ENCODE measurements at places on chromosomes 2 and 18.

GRCh38 chr18:57816208-57816954 is 13.3 kb upstream of the ATP8B1 start:
- DNase-seq = no peak

- no peak for DNase-seq
These were observed 114.1 kb downstream of the EPB41L3 start for GRCh38 chr18:5429681-5430080.

- no peak for DNase-seq
These were observed 354.0 kb downstream of the CCDC85A start for GRCh38 chr2:56537756-56538155.

- no peak for DNase-seq
These were observed 20.9 kb downstream of the RAB10 start for GRCh38 chr2:26054598-26055348.

GRCh38 chr2:218816561-218817011 is 15.0 kb downstream of the PRKAG3 start:
- no peak for DNase-seq

DNA sequence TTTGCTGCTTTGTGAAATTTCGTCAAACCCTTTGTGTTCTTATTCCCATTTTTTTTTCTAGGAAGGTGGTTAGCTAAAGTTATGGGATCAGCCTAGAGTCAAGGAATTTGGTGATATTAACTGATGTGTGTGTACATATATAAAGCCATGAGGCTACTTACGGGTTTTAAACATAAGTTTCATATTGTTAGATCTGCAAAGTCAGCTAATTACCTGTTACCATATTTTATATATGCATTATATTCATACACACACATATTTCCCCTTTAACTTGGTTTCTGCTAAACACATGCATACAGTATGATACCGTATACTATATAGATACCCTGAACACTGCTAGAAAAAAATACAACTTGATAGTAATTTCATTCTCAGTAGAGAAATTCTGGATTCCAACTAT is 241.0 kb downstream of the NYAP2 start:
- no peak for DNase-seq

- peak; percentile 39 for DNase-seq
These were observed 200.5 kb upstream of the HDAC4 start for GRCh38 chr2:239601201-239601851.

- peak; percentile 43 for DNase-seq
These were observed 5.5 kb upstream of the CCDC74A start for GRCh38 chr2:131521961-131522781.

GRCh38 chr2:161223139-161223732 is 63.0 kb downstream of the TANK start:
- no peak for DNase-seq

DNA sequence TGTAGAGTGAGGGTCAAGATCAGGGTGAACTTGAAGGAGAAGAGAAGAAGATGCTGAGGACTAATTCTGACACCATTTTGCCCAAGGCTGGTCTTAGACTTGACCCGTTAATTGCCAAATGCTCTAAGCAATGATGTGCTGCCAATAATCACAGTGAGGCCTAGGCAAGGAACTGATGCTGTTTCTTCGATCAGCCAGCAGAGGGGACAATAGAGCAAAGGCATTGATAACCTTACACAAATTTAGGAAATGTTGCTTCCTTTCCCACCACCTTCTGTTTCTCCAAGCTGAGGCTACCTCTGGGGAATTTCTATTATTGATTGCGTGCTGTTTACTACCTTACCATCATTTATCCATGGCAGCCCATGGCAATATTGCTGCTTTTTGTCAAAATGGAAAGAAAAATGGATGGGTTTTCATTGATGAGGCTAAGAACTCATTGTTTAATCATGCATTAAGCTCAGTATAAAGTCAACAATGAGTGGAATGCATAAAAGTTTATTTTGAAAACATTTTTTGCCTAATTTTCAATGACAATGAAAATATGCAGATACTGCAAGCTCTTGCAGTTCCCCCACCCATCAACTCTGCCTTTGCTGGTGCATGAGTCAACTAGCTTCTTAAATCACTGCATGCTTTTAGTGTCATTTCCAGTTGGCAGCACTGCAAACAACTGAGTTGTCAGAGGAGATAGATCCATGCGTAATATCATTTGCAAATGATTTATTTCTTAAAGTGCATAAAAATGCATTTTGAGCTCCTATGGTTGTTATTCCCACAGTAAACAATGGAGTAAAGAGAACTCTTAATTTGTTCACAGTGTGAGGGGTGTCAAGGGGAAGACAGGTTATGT is 116.4 kb upstream of the NYAP2 start:
- no peak for DNase-seq

GRCh38 chr2:88027697-88028389 is 11.5 kb upstream of the RNU2-63P start:
- no peak for DNase-seq

- DNase-seq = no peak
These were observed 166.1 kb downstream of the CLIP4 start for GRCh38 chr2:29281086-29281915.

DNA sequence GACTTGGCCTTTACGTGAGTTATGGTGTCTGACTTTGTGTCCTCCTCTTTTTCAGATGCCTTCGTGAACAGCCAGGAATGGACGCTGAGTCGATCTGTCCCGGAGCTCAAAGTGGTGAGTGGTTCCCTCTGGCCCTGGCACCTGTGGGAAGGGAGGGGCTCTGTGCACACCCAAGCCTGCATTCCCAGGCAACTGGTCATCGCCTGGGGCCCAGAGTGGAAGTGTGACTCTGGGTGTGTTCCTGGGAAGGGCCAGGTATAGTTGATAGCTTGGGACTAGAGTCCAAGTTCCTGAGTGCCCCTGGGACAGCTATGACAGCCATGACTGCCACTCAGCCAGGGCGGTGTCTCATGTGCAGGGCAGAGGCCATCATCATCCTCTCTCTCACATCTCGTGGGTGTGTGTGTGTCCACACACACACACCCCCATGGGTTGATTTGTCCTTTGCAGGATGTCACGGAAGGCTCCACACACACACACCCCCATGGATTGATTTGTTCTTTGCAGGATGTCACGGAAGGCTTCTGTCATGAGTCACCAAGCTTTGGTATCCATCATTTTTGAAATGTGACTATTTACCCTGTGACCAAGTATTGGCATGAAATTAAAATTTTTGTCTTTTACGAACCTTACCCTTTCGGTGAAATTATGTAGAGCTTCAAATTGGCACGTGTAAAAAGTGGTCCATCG is 215.4 kb downstream of the AGAP1 start:
- peak; percentile 91 for DNase-seq

DNA sequence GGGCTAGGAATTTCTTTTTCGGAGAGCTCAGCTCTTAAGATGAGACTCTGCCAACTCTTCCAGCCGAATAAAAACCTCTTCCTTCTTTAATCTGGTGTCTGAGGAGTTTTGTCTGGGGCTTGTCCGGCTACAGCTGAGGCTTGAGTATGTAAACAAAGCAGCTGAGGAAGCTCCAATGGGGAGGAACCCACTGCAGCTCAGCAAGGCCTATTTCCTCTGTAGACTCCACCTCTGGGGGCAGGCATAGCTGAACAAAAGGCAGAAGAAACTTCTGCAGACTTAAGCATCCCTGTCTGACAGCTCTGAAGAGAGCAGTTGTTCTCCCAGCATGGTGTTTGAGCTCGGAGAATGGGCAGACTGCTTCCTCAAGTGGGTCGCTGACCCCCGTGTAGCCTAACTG is 838.7 kb downstream of the CCDC85A start:
- no peak for DNase-seq

DNA sequence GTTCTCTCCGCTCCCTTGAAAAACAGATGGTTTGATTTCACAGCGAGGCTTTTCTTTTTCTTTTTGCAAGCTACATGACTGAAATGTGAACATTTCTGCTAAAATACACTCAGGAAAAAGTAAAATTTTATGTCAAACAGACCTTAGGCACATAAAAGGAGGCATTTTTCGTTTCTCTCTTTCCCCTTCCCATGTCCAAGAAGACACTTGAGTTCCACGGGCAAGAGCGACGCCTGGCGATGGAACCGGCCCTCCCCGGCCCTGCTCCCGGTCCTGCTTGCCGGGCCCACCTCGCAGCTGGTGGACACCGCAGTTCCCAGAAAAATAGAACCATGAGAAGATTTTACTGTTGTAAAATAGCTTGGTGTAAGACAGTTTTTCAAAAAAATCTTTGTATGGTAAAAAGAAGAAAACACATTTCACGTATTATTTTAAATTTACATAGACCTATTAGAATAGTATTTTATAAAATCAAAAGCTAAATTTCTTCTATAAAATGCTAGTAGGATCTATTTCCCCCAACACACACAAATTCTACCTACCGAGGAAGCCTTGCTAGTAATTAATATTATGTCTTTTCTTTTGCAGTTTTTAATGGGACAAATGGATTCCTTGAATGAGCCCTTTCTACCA is 2.3 kb upstream of the ALKAL2 start:
- DNase-seq = peak; percentile 80

DNA sequence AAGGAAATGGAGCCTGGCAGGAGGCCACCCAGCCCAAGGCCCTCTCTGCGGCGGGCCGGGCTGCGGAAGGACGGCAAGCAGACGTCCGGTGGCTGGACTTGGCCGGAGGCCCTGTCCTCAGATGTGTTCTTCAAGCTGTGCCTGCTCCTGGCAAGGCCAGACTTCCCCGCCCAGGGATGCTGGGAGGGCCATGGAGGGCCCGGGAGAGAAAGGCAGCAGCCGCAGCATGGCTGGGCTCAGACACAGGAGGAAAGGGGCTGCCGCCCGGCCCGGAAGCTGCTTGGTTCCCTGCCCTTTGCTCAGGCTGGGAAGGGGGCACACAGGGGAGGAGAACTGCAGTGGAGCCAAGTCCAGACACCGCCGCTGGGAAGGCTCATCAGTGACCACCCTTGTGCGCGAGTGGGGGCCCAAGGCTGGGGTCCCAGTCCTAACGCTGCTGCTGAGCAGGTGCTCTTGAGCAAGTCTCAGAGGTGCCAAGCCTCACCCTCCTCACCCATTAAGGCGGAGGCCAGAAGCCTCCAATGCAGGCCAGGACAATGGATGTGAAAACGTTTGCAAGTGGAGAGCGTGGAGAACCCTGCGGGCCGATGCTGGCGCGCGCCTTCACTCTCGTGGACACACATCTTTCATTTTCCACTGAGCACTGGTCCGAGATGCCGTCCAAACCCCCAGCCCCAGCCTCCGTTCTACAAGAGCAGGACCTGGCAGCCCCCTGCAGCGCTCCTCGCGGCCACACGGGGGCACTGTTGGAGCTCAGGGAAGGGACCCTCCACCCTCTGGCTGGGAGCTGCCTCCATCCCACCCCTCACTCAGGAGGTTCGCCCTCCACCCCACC is 7.9 kb downstream of the CROCC2 start:
- DNase-seq = peak; percentile 71

DNA sequence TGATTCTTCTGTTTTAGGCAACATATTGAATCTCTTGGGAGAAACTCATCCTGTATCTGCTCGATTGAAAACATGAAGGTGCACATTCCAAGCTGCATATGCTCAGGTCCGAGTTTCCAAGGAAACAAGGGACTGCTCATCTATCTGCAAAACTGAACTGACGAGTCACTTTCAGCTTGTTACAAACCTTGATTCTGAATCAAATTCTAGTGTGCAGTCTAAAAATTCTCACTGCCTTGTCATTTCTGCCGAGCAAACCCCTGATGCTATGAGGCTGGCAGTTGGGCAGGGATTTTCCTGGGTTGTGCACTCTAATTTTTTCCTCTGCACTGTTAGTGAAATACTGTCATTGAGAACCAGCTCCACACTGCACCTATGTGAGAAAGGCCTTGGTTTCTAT is 101.3 kb upstream of the ETAA1 start:
- DNase-seq = no peak

GRCh38 chr18:11047156-11047555 is 102.2 kb downstream of the PIEZO2 start:
- DNase-seq = no peak

GRCh38 chr2:134144651-134145050 is 109.2 kb upstream of the MGAT5 start:
- no peak for DNase-seq

- DNase-seq = no peak
These were observed 5.7 kb downstream of the TCF4 start for GRCh38 chr18:55582325-55582724.

GRCh38 chr2:239640676-239641578 is 240.1 kb upstream of the HDAC4 start:
- no peak for DNase-seq

GRCh38 chr2:16223161-16223840 is 283.0 kb downstream of the MYCN start:
- no peak for DNase-seq

GRCh38 chr2:24543252-24543651 is 52.2 kb downstream of the NCOA1 start:
- no peak for DNase-seq

- DNase-seq = no peak
These were observed 1293.7 kb upstream of the FAM98A start for GRCh38 chr2:34892766-34893165.

- no peak for DNase-seq
These were observed 179.0 kb downstream of the BARD1 start for GRCh38 chr2:214630402-214631045.

GRCh38 chr18:58756148-58756547 is 84.9 kb downstream of the MALT1 start:
- no peak for DNase-seq

- no peak for DNase-seq
These were observed 350.8 kb upstream of the NT5C1B start for GRCh38 chr2:18940184-18940583.

- no peak for DNase-seq
These were observed 179.7 kb downstream of the ANKRD30B start for GRCh38 chr18:14927701-14928100.

DNA sequence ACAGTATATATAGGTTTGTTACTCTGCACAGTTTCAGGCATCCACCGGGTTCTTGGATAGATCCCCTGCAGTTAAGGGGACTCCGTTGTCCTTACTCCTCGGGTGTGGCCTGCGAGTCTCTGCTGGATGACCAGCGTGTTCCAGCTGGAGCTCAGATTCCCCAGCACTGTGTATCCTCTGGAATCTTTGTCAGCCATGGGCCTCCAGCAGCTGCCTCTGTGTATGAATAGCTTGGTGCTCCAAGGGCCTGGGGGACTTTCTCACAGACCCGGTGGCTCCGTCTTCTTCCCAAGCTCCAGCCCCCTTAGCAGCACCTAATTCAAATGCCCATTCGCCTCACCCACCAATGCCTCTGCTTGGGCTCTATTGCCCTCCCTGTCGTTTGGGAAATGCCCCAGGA is 6.3 kb downstream of the ANO7 start:
- DNase-seq = no peak

DNA sequence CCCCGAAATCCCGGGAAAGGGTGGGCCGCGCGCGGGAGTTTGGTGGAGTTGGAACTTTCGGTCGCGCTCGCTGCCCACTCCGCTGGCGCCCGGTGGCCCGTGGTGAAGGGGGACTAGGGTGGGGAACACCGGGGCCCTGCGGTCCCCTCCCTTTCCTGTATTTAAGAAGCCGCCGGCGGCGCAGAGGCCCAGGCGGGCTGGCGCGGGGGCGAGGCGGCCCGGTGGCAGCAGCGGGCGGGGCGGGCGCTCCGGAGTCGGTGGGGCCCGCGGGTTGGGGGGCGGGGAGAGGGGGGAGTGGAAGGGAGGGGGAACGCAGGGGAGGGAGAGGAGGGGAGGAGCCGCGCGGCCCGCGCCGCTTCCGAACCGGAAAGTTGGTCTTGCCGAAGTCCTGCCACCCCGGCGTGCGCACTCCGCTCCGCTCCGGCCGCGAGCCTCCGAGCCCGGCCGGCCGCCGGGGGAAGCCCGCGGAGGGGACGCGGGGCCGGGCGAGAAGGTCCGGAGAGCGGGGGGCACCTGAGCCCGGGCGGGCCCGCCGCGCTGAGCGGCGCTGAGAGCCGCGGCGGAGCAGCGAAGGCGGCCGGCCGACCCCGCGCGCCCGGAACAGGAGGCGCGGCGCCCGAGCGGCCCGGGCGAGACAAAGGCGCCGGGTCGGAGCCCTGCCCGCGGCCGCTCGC is 425 bp upstream of the SALL3 start:
- no peak for DNase-seq
